NCI-H1694 treated with DMSO at 0.1 percent for 48 hours (cell line): ENCODE measurements at places on chromosomes 3 and 15.

DNA sequence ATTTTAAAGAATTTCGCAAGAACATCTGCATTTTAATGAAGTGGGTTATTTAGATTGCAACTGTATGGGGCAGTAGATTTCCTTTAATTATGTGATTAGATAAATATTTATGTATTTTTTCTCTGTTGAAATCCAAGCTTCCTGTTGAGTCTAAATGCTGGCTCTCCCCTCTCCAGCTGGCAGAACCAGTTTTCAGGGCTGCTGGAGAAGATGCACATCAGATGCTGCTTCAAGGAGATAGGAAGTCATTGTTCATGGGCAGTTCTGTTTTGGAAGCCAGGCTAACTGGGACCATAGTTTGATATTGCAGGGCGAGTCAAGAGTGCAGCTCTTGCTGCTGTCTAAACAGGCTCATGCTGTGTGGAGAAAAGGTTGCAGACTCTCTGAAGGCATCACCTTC, 97.4 kb downstream of the SLC9A9 start:
- DNase-seq, result no peak

DNA sequence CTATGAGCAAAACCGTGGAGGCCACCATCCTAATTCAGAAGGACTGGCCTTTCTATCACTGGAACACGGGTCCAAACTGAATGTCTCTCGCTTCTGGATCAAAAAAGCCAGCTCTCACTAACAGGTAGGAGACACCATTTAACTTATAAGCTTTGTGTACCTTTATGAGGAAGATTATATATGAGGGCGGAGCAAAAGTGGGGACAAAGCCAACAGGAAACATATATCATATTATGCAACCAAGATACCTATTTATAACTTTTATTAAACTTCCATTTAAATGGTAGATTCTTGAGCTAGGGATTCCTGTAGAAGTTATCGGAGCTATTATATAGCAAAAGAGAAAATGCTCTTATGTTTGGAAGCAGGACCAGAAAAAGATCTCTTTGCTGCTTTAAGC, 78.4 kb downstream of the IGF2BP2 start:
- no peak for DNase-seq

DNA sequence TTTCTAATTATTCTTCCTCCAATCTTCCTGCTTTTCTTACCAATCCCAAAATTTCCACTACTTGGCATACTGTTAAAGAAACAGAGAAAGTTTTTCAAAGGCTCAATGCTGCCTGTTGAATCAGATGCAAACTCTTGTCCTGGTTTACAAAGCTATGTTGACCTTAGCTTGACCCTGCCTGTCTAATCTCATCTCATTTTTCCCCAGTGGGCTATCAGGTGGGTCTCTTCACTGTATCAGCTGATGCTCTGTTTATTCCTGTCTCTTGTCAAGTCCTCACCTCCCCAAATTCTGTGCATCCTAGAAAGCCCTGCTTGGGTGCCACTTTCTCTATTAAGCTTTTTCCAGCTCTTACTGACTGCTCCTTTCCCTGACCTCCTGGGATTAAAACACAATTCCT, 18.2 kb downstream of the NFKBIZ start:
- DNase-seq, result no peak

DNA sequence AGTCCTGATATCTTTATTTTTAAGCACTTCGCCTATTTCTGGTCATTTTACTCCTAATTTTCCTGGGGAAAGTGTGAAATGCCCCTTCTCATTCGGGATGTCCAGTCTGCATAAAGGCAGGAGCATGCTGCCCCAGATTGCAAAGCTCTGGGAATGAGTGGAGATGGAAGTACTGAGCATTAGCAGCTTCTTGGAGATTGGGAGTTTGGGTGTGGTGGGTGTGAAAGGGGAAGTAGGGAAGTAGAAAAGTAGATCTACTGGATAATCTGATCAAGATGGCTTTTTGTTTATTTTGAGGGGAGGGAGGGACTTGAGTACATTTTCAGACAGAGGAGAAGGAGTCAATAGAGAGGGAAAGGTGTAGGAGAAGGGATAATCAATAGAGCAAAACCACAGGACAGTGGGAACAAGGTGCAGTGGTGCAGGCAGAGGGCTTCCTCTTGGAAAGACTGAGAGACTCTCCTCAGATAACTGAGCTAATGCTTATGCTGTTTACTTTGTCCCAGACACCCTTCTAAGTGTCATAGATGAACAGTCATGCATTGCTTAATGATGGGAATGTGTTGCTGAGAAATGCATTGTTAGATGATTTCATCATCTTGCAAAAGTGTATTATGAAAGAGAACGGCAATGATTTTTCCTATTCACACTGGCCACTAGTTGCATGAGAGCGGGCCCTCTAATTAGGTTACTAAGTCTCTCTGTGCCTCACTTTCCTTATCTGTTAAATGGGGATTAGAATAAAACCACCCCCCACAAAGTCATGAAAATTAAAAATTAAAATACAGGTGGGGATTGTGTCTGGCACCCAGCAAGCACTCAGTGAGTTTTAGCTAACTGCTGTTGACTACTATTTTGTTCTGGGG, 45.5 kb downstream of the PHLDB2 start:
- no peak for DNase-seq

DNA sequence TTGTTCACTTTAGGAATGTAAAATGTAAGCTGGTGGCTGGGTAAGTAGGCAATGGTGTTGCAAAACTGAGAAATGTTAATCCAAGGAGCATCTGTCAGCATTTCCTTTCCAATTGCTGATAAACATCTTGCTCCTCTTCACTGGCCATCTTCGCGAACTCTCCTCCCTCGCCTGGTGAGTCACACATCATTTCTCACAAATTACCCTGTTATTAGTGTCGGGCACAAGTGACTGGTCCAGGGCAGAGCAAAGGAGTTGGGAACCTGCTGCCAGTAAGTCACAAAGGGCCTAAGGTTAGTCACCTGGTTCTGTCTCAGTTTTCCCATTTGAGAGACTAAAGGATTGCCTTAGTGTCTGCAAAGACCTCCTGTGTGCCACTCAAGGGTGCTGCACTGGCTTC, 13.0 kb downstream of the CERS3 start:
- DNase-seq, result no peak

- DNase-seq, result no peak
Measured at GRCh38 chr3:98556164-98557130, 24.7 kb downstream of the GPR15 start.

DNA sequence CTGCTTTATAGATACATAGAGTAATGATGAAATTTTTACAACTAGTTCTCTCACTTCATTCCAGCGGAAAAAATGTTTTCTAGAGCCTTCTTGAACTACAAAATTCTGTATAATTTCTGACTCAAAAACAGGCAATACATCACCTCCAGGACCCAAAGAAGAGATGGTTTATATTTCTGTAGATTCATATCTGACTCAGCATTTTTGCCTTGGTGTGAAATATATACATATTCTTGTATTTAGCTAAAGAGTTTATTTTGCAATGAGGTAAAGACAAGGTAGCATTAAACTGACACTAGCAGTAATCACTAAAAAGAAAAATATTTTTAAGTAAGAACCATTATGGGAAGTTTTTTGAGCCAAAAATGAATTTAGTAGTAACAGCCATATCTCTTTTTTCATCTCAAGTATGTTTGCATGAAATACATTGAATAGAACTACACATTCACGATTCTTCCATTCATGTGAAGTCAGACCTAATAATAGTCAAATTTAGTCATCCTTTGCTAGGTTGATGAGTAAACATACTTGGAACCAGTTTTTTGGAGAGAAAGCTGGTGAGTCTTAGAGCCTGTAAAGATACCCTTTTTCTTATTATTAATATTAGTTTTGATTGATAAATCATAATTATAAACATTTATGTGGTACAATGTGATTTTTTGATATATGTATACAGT, 31.6 kb downstream of the COL8A1 start:
- no peak for DNase-seq

DNA sequence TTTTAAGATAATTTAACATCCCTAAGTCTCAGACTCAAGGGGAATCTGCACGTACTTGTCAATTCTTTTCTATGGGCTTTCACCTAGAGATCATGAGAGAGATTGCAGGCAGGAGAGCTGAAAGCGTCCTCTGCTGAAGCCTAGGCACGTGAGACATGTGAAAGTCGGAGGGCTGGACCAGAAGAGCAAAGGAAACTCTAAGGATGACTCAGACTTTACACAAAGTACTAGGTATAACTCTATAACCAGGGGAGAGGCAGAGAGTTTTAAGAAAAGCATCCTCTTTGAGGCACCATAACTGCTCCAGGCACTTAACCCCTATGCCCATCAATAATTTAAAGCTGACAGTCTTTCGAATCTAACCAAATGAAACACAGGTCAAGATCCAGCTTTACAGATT, 436.6 kb downstream of the VGLL3 start:
- no peak for DNase-seq

DNA sequence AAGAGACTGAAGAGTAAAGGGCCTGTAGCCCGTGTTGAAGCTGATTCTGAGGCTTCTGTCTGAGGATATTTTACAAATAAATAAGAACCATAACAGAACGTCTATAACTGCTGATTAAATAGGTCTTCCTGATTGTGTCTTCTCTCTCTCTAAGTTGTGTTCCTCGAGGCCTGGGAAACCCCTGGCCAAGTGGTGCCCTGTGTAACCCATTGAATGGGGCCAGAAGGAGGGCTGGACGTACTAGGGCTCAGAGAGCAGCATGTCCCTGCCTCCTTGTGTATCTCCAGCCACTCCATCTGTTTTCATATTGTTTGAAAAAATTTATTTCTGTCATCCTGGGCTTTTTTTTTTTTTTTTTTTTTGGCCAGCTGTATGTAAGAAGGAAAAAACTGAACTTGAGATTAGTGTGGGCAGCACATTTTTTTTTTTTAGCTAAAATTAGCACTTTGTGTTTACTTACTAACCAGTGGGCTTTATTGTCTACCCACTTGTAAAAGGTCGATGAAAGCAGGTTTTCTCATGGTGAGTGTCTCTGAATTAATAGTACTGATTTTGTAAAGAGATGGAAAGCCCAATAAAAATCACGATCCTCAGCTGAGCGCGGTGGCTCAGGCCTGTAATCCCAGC, 10.7 kb downstream of the DHX30 start:
- DNase-seq, result no peak

DNA sequence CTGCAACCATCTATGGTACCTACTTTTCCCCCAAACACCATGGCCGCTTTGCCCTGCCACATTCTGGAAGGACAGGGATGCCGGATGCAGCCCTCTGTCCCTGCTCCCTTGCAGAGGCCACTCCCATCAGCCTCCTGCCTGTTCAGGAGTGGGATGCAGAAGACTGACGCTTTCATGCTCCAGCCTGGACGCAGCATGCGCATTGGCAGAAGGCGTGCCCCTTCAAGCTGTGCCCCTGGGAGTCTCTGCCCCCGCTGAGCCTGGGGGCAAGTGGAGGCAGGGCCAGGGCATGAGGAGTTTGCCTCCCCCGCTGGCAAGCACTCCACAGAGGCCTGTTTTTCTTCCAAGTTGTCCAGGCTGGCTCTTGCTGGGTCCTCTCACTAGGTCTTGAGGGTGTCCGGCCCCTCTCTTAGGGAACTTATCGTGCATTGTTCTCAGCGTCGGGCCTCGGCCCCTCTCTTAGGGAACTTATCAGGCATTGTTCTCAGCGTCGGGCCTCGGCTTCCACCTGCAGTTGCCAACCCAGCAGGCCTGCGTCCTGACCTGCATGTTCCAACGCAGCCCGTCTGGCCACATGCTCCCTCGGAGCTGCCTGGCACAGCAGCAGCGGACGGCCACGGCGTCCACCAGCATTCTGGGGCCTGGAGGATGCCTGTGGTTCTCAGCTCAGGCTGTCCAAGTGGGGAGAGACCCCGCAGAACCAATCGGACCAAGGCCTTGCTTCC, 14.6 kb upstream of the SNRPA1 start:
- no peak for DNase-seq

- DNase-seq, result no peak
Measured at GRCh38 chr3:181330257-181330656, 340.7 kb upstream of the DNAJC19 start.

- no peak for DNase-seq
Measured at GRCh38 chr15:74955017-74955416, 1.6 kb downstream of the RPP25 start.

GRCh38 chr3:25573386-25574171, 91.1 kb downstream of the TOP2B start:
- DNase-seq, result no peak

DNA sequence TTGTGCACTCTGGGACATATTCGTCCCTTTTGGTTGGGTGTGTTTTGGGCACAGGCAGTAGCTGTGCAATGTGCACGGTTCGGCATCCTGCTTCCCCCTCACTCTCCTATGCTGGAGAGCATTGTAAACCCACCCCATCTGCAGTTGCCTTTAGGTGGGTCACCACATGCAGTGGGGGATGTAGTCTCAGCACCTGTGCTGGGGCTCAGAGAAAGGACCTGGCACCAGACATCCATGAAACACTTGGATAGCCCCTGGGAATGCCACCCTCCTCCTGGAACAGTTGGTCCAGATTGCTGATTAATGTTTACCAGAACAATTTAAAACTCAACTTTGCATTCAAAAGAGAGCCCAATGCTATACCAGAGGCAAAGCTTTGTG, 123.9 kb upstream of the MEF2A start:
- no peak for DNase-seq

GRCh38 chr15:61112231-61112630, 116.9 kb downstream of the RORA start:
- DNase-seq, result no peak

GRCh38 chr15:89186803-89187202, 34.6 kb downstream of the RLBP1 start:
- DNase-seq, result no peak

- no peak for DNase-seq
Measured at GRCh38 chr15:81182031-81182755, 14.5 kb upstream of the IL16 start.

DNA sequence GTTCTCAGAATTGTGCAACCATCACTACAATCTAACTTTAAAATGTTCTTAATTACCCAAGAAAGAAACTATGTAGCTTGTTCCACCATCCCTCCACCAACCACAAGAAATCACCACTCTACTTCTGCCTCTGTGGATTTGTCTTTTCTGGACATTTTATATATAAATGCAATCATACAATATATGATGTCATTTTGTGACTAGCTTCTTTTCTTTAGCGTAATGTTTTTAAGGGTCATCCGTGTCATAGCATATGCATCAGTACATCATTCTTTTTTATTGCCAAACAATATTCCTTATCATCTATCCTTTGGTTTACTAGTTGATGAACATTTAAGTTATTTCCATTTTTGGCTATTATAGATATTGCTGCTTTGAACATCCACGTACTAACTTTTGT, 5.8 kb downstream of the ROBO2 start:
- no peak for DNase-seq

DNA sequence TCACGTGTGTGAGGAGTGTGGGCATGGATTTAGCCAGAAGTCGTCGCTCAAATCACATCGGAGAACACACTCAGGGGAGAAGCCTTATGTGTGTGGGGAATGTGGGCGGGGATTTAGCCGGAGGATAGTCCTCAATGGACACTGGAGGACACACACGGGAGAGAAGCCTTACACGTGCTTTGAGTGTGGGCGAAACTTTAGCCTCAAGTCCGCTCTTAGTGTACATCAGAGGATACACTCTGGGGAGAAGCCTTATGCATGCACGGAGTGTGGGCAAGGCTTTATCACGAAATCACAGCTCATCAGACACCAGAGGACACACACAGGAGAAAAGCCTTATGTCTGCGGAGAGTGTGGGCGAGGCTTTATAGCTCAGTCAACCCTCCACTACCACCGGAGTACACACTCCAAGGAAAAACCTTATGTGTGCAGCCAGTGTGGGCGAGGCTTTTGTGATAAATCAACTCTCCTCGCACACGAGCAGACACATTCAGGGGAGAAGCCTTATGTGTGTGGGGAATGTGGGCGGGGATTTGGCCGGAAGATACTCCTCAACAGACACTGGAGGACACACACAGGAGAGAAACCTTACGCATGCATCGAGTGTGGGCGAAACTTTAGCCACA, 28.1 kb downstream of the ZNF589 start:
- DNase-seq, result no peak

- DNase-seq, result no peak
Measured at GRCh38 chr3:131796111-131796510, 238.7 kb downstream of the CPNE4 start.

GRCh38 chr15:34437687-34438086, at the start of gene GOLGA8A:
Gene GOLGA8A, minus strand, starts transcription at chr15:34437808. Its CDS starts 48,117 bp downstream, at chr15:34389691.
- peak; percentile 54 for DNase-seq
